Endothelial cell of umbilical vein (primary cell): ENCODE measurements at places on chromosomes 12 and 14. TPM values are rescaled to one million over a fixed set of nuclear protein-coding genes. Genes with fewer than 3 reads are reported as not detected.

GRCh38 chr12:66739940-66740651, 61.2 kb upstream of the GRIP1 start:
- H3K4me1 ChIP-seq, result no peaks in the 10 kb centered on the region
- H3K4me3 ChIP-seq, result no peak overlapping the region
- H3K27me3 ChIP-seq, result no peaks in the 10 kb centered on the region
- no peak overlapping the region for H3K27ac ChIP-seq
- DNase-seq, result no peak
- no peaks in the 10 kb centered on the region for H3K36me3 ChIP-seq

DNA sequence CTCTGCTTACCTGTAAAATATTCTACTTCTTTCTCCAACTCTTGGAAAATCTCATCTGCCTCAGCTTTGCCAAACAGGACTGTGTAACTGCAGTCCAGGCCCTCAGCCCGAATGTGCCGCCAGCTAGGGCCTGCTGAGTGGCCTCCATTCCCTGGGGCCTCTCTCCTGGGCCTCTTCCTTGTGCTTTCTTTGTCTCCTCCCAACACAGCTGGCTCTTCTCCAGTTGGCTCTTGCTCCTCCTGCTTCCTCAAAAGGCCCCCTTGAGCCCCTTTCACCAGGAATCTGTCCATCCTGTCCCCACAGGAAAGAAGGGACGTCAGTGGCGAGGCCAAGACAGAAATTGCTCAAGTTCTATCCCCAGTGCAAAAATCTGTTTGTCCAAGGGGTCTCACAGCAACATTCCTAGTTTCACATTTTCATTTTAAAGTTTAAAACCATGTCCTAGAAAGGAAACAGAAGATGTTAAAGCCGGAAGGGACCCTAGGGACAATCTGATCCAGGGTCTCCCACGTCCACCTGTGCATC, 713 bp downstream of the ALKBH2 start:
- H3K36me3 ChIP-seq, result peaks cover 2% of the 10 kb centered on the region
- H3K27ac ChIP-seq, result no peak overlapping the region
- no peak for DNase-seq
- H3K4me1 ChIP-seq, result peaks cover 7% of the 10 kb centered on the region

DNA sequence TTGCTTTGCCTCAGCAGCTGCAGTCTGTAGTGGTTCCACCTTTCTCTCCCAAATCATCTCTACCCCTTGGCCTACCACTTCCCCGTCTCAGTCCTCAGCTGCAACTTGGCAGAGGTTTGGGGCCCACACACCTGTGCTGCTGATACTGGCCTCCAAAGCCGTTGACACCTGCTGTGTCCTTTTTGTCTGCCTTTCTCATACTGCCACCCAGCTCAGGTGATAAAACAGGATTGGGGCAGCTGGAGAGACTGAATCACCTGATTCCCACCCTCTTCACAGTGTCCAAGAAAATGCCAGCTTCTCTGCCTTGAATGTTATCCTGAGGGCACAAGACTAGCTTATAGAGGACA, 103.7 kb downstream of the ETV6 start:
- no peaks in the 10 kb centered on the region for H3K27me3 ChIP-seq
- DNase-seq, result no peak
- no peak overlapping the region for H3K27ac ChIP-seq
- peaks cover 2% of the 10 kb centered on the region for H3K4me1 ChIP-seq
- no peaks in the 10 kb centered on the region for H3K36me3 ChIP-seq

DNA sequence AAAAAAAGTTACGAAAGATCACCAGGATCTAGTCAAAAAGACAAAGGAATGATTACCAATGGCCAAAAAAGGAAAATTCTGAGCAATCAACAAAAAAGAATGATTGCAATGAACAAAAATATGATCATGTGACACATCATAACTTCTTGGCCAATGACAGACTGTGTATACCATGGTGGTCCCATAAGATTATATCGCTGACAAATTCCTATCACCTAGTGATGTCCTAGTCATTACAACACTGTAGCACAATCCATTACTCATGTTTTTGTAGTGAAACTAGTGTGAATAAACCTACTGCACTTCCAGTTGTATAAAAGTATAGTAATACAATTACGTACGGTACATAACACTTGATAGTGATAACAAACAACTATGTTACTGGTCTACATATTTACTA, 12.3 kb downstream of the SEL1L start:
- H3K4me1 ChIP-seq, result peaks cover 12% of the 10 kb centered on the region
- H3K4me3 ChIP-seq, result no peak overlapping the region

DNA sequence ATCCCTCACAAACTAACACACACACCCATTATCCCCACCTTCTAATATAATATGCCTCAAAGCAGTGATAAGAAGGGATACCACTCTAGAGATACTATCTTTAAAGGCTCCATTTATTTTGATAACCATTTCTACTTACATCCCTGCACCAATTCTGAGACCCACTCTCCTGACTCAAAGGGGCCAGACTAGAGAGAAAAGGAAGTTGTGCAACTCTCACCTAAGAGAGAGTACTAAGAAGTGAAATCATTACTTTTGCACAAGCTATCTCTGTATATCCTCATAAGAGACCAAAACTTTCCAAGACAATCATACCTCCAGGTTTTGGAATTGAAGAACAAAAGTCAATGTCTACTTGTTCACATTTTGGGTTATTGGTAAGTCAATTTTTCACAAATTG, 45.4 kb upstream of the USP15 start:
- no peaks in the 10 kb centered on the region for H3K36me3 ChIP-seq
- H3K27me3 ChIP-seq, result peaks cover 1% of the 10 kb centered on the region
- H3K4me3 ChIP-seq, result no peak overlapping the region
- no peak overlapping the region for H3K27ac ChIP-seq
- no peak for DNase-seq
- no peaks in the 10 kb centered on the region for H3K4me1 ChIP-seq

DNA sequence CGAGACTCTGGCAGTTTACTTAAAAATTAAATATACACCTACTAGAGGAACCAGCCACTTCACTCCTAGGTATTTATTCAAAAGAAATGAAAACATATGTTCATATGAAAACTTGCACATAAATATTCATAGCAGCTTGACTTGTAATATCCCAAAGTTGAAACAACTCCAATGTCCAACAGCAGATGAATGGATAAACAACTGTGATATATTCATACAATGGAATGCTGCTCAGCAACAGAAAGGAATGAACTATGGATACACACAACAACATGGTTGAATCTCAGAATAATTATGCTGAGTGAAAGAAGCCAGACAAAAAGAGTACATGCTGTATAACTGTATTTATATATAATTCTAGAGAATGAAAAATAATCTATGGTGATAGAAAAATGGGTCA, 53.4 kb upstream of the DACT1 start:
- no peaks in the 10 kb centered on the region for H3K4me1 ChIP-seq
- H3K27me3 ChIP-seq, result no peaks in the 10 kb centered on the region
- H3K4me3 ChIP-seq, result no peak overlapping the region
- no peaks in the 10 kb centered on the region for H3K36me3 ChIP-seq
- H3K27ac ChIP-seq, result no peak overlapping the region
- no peak for DNase-seq

GRCh38 chr14:38074754-38075153, 132.9 kb upstream of the SSTR1 start:
- H3K36me3 ChIP-seq, result no peaks in the 10 kb centered on the region
- no peak overlapping the region for H3K4me3 ChIP-seq
- DNase-seq, result no peak
- H3K27ac ChIP-seq, result no peak overlapping the region

DNA sequence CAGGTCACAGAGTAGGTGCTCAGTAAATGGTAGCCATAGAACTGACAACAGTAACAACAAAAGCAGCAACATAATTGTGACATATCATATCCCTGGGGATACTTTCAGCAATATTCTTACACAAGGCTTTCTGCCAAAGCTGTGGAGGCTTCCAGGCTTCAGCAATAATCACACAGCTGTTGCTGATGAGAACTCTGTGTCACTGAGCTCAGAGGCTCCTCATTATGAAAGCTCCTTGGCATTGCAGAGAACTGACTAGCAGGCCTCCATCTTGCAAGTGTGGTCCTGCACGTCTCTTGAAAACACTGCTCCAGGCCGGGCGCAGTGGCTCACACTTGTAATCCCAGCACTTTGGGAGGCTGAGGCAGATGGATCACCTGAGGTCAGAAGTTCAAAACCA, 97.3 kb upstream of the BTG1 start:
- no peaks in the 10 kb centered on the region for H3K27me3 ChIP-seq
- no peak for DNase-seq
- no peak overlapping the region for H3K4me3 ChIP-seq
- H3K4me1 ChIP-seq, result no peaks in the 10 kb centered on the region

- H3K27ac ChIP-seq, result no peak overlapping the region
- no peaks in the 10 kb centered on the region for H3K4me1 ChIP-seq
- H3K36me3 ChIP-seq, result peaks cover 15% of the 10 kb centered on the region
- no peak overlapping the region for H3K4me3 ChIP-seq
- H3K27me3 ChIP-seq, result no peaks in the 10 kb centered on the region
These were observed 15.2 kb upstream of the CCT2 start for GRCh38 chr12:69570000-69570516.

The CCDC177 gene
- total RNA-seq, result not detected in 2 replicates

The DTX1 gene
- 0.14 and 0.22 TPM in 2 replicates for total RNA-seq

The SLCO1B1 gene
- not detected in 2 replicates for total RNA-seq

The KRT86 gene
- total RNA-seq, result not detected in 2 replicates

The CCDC184 gene
- total RNA-seq, result 0.18 TPM in 1 of 2 replicates, not detected in the other

The PAH gene
- total RNA-seq, result not detected in 2 replicates

The REP15 gene
- total RNA-seq, result 4.3 and 4.8 TPM in 2 replicates

The ESYT1 gene
- total RNA-seq, result 133 and 161 TPM in 2 replicates

The RNASE2 gene
- not detected in 2 replicates for total RNA-seq

The TMEM132D gene
- not detected in 2 replicates for total RNA-seq
